Stimulated activated CD4-positive, alpha-beta T cell treated with anti-CD3 and anti-CD28 coated beads, Interleukin-12 subunit alpha, Interleukin-12 subunit beta, amount 100 ng/mL, for 48 hours (primary cell): ENCODE measurements at places on chromosomes 1 and 21.

GRCh38 chr1:3625151-3625907 is 514 bp downstream of the TPRG1L start:
- no peak for DNase-seq

- DNase-seq = peak; percentile 61
Observed at GRCh38 chr1:101506541-101507164, 269.8 kb downstream of the S1PR1 start.

GRCh38 chr1:72186733-72187307 is 95.5 kb downstream of the NEGR1 start:
- no peak for DNase-seq

GRCh38 chr1:53968125-53968513 is 22.0 kb downstream of the LRRC42 start:
- no peak for DNase-seq

DNA sequence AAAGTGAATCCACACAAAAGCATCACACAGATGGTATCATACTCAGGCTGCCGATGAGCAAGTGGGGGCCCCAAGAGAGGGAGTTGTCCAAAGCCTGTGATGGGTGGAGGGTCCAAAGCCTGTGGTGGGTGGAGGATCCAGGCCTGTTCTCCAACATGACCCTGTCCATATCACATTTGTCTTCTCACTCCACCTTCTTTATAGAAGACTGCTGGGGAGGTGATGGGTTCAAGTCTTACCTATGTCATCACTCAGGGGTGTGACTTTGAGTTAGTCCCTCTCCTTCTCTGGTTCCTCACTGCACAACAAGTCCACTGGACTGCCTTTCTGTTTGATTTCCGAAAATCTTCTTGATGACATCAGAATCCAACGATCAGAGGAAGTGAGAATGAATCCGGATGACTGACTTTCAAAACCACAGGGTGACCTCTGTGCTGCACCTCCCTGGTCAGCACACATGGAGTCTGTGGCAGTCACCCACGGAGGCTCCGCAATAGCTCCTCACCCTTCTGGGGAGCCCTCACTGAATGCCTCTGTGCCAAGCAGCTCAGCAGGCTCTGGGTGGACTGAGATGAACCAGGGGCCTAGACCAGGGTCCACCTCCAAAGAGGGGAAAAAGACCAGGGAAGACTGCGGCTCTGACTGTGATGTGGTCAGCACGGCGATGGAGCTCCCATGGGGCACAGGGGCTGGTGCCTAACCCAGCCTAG is 166.8 kb downstream of the HIVEP3 start:
- no peak for DNase-seq

- DNase-seq = peak; percentile 81
Observed at GRCh38 chr1:27940297-27940696, 5.5 kb downstream of the SMPDL3B start.

DNA sequence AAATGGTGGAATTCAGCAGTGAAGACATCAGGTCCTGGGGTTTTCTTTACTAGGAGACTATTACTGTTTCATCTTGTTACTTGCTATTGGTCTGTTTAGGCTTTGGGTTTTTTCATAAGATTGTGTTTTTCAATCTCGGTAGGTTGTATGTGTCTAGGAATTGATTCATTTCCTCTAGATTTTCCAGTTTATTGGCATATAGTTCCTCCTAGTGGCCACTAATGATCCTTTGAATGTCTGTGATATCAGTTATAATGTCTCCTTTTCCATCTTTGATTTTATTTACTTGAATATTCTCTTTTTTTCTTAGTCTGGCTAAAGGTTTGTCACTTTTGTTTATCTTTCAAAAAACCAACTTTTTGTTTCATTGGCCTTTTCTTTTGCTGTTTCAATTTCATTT is 233.0 kb downstream of the RWDD3 start:
- no peak for DNase-seq

DNA sequence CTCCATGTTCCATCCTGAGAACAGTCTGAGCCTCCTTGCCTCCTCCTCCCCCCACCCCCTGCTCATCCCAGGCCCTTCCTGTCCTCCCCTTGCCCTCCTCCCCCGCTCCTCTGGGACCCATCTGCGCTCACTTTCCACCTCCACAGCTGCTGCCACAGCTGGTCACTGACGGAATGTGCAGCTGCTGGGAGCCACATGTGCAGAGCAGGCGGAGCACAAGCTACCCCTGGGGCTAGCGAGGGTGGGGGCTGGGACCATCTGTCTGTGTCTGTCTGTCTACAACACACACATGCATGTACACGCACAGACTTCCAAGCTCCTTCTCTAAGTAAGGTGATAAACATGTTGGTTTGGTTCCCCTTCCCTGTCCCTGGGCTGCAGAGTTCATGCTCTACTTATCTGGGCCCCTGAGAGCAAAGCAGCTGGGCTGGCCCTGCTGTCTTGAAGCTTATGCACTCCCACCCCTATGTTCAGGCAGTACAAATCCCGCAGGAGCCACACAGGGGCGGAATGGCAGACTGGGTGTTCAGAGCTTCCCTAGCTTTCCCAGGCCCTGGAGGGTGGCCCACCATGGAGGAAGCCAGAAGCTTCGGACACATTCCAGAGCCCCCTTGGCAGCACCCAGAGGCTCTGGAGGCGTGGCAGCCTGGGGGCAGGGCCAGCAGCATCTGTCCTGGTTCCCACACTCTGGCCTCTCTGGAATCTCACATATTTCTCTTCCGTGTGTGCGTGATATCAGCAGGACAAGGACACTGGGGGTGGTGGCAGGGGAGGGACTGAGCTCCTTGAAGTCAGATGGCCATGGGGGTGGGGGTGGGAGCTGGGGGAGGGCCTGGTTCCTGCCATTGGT is 7.0 kb upstream of the HEYL start:
- no peak for DNase-seq

DNA sequence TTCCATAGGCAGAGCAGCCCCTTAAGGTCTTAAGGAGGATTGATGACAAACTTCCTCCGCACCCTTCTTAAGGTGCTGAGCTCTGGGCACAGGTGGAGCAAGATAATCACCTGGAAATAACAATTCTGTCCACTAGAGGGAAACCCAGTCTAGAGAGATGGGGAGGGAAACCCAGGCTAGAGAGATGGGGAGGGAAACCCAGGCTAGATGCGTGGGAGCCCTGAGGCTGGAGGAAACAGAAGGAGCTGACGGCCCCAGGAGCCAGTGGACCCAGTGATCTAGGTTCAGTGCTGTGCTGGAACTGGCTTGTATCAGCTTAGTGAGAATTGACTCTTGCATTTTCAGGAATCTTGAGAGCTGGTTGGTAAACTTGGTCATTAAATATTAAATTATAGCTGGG is 17.8 kb upstream of the MYCL start:
- peak; percentile 25 for DNase-seq

DNA sequence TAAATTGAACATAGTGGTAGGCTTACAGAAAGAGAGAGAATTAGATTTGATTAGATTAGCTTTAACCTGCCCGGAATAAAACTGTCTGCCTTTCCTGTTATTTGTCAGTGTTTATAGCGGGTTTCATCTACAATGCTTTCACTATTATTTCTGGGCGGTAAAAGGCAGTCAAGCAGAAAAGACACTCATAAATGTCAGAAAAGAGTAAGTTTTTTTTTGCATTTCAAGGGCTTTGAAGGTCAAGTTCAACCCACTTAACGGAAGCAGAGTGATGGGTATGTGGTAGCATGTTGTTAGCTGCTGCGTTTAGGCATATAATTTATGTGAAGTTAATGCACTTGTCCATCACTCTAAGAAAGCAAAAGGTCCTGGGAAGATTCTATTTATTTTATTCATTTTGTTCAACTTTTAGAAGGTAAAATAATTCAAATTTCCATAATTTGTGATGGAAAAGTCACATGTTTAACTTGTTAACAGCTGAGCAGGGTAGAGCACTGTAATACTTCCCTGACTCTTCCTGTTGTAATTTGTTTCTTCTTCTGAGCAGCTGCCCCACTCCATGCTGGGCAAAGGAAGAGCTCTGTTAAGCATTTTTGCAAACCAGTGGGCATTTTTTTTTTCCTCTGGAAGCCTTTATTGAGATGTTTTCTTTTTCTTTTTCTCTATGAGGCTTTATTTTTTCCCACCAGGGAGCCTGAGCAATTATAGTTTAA is 220.1 kb downstream of the ST6GALNAC3 start:
- DNase-seq = no peak

DNA sequence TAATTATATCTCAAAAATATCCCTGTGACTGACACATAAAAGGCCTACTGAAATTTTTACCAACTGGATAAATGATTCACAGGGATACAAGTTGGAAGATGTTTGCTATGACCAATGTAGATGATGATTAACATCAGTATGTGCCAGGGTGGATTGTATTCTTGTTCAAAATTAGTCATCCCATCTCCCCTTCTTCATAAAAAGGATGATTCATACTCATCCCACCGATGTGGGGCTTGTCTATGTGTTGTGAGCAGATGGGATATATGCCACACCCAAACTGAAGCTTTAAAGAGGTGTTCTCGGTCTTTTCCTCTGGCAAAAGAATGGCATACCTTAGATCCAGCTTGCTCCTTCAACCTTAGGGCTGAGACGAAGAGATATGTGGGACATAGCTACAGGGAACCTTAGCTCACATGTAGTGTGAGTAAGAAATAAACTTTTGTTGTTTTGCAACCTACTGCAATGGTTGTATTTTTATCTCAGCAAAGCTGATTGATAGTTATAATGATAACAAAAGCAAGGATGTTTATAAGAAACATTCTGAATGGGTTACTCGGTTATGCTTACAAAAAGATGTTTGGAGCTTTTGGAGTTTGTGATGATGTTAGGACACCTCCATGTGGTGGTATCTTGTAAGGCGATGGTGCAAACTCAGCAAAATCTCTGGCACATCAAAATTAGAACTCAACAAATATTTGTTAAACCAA is 29.4 kb downstream of the SPATA17 start:
- no peak for DNase-seq

GRCh38 chr1:243471026-243471685 is 215.3 kb downstream of the SDCCAG8 start:
- DNase-seq = no peak
